ENCODE measurements at places on chromosomes 6 and 20.
A peak's percentile ranks its signal among the peaks of the same experiment; 100 is the strongest.

- peak; percentile 14 for DNase-seq
Measured at GRCh38 chr6:36676141-36677058, 2.1 kb upstream of the CDKN1A start.

DNA sequence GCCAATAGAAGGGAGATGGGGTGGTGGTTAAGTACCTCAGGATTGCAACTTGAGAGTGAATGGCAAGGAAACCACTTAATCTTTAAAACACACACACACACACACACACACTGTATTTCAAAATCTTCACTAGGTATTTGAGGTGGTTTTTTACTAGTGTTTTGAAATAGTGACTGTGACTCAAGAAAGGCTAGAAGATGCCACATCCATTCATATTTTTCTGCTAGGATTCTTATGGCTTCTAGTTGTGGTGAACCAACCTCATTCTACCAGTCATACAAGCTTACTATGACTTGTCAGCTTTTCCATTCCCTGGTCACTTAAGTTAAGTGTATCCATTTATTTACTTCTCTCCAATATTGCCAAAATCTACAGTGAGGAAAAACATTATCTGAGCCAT, 519.4 kb upstream of the JAG1 start:
- peak; percentile 66 for DNase-seq

- DNase-seq, result no peak
Measured at GRCh38 chr6:124970243-124970642, 8.0 kb downstream of the RNF217 start.

- DNase-seq, result no peak
Measured at GRCh38 chr6:158344534-158344933, 32.3 kb downstream of the TULP4 start.

DNA sequence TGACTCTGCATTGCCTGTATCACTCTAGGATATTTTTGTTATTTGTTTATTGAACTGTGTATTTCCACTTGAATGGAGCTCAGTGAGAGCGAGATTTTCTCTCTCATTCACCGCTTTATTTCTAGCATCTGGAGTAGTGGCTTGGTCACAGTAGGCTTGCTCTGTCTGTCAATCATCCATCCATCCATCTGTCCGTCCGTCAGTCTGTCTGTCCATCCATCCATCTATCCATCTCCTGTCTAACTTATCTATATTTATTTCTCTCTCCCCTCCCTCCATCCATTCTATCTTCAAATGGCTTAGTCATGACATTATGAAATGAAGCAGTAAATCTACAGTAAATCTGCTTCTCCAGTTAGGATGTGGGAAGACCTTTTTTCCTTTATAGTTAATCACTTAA, 94.6 kb downstream of the TIAM2 start:
- DNase-seq, result no peak

DNA sequence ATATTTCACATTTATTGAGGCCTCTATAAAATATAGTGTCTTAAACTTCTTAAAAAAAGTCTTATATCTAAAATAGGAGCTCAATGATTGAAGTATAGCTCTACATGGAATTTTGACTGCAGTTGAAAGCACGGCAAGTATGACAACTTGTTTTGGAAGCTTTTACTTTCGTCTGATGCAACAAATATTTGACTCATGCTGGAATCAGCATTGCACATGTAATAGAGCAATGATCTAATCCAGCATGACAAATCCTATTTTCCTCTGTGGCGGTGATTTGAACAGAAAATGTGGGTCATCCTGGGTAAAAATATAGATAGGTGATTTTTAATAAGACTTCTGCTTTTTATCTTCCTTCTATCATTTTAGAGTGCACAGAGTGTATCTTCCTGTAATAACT, 111.6 kb downstream of the TINAG start:
- no peak for DNase-seq

DNA sequence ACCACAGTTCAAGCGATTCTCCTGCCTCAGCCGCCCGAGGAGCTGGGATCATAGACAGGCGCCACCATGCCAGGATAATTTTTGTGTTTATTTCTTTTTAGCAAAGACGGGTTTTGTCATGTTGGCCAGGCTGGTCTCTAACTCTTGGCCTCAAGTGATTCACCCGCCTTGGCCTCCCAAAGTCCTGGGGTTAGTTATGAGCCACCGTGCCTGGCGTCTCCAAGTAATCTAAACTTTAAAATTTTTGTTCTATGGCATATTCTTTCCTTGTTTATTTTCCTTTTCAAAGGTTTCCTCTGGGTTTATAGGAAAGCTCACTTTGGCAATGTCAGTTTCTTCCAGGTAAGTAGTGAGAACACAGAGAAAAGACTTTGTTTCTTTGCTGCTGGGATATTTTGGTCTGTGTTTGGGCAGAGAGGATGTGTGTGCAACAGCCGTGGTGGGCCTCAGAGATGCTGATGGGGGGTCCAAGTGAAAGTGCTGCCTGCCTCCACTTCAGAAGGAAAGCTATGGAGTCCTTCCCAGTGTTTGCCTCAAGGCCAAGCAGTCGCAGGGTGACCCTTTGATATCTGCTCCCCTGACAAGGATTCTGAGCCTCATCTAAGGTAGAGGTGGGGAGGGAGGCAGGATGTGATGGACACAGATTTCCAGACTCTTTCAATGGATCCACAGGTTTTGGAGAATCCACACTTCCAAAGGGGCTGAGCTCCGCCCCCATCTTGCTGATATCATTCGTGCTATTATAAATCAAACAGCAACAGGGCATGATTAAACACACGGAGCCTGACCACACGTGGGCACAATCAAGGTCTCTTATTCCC, 2.3 kb downstream of the LRP11 start:
- no peak for DNase-seq

GRCh38 chr6:89350281-89350966, 2.1 kb downstream of the UBE2J1 start:
- DNase-seq, result peak; percentile 83

- no peak for DNase-seq
Measured at GRCh38 chr6:52345311-52345710, 16.6 kb upstream of the PAQR8 start.

- DNase-seq, result no peak
Measured at GRCh38 chr6:1313384-1313766, 1.5 kb downstream of the FOXQ1 start.

DNA sequence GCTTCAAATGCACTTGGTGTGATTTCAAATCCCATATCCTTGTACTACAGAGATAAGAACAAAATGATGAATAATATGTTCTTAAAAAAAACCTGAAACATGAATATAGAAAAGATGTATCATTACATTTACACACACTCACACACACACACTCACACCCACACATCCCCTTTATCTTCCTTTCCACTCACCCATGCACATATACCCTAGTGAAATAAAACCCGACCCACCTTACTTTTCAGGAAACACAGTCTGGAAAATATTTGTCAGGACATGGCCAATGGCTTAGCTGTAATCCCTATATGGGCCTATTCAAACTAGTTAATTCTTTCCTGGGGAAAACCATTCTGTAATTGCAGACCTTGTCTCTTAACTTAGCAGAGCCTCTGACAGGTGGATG, 60.8 kb upstream of the EDN1 start:
- no peak for DNase-seq

GRCh38 chr20:38939686-38940085, 13.5 kb downstream of the FAM83D start:
- DNase-seq, result no peak

DNA sequence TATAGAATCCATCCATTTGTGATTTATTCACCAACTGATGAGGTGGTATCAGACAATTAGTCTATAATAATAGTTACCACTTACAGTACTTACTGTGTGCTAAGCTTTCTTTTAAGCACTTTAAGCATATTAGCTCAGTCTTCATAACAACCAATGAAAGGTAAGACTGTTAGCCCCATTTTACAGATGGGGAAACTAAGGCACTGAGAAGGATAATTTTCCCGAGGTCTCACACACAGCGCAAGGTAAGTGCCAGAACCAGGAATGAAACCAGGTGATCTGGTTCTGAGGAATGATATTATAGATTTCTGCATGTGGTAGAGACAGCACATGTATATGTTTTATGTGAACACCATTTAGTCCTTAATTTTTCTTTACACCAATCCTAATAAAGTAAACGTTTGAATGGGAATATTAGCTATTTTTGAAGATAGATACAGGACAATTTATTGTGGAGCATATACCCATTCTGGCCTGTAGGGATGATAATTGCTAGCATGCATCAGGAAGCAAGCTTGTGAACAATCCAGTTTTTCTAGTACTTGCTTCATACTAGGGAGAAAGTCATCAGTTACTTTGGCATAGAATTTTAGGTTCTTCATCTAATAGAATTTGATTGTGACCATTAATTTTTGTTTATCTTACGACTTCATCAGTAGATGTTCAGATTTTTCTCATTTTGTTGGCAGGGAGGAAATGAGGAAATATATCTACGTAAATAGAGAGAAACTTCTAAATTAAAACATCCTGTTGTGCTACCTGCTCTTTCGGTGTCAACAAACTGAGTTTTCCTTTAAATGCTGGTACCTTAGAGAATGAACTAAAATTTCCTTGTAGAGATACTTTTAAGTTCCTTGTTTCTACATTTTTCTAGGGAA, 3.0 kb downstream of the YWHAB start:
- peak; percentile 30 for DNase-seq

DNA sequence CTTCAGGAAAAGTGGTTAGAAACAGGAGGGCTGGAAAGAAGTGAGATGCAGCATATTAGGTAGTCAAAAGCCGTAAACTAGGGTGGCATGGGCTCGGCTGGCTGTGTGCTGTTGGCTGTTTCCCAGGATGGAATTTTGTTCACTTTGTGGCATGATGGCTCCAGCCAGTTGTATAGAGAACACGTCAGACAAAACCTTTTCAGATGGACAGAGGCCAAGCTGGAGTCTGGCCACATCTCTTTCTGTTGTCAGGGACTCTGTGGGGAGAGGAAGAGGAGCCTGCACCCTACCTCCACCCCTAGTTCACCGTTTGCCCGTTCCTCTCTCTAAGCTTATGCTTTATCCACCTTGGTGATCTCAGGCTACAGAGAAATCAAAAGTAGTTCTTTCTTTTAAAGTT, 22.0 kb downstream of the C6orf89 start:
- no peak for DNase-seq

GRCh38 chr6:136166815-136167214, 83.3 kb downstream of the MTFR2 start:
- no peak for DNase-seq

GRCh38 chr6:24245275-24245674, 112.6 kb downstream of the DCDC2 start:
- DNase-seq, result no peak

- peak; percentile 67 for DNase-seq
Measured at GRCh38 chr20:37007898-37008649, 56.6 kb upstream of the SAMHD1 start.

- DNase-seq, result no peak
Measured at GRCh38 chr20:2261046-2261485, 34.7 kb upstream of the TGM3 start.

- no peak for DNase-seq
Measured at GRCh38 chr6:112620812-112621569, 273.9 kb downstream of the RFPL4B start.

DNA sequence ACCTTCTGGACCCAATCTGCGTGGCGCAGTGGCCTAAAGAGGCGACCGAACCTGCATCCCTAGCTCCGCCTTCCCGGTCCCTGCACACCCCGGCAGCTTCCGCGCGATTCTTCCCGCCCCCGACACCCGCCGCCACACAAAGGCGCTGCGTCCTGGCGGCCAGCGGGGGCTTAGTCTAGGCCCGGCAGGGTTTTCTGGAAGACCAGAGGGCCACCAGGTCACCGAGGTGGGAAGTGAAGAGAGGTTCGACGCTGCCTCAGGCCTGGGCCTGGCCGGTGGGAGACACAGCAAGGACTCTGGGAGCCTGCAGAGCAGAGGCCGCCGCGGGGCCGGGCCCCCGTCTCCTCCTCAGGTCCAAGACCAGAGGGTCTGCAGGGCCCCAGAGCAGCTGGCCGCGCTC, 154.9 kb downstream of the OR2B2 start:
- DNase-seq, result no peak

GRCh38 chr6:130470766-130471165, 104.9 kb downstream of the TMEM200A start:
- no peak for DNase-seq

GRCh38 chr6:26385734-26386125, 2.8 kb downstream of the BTN2A2 start:
- DNase-seq, result no peak

DNA sequence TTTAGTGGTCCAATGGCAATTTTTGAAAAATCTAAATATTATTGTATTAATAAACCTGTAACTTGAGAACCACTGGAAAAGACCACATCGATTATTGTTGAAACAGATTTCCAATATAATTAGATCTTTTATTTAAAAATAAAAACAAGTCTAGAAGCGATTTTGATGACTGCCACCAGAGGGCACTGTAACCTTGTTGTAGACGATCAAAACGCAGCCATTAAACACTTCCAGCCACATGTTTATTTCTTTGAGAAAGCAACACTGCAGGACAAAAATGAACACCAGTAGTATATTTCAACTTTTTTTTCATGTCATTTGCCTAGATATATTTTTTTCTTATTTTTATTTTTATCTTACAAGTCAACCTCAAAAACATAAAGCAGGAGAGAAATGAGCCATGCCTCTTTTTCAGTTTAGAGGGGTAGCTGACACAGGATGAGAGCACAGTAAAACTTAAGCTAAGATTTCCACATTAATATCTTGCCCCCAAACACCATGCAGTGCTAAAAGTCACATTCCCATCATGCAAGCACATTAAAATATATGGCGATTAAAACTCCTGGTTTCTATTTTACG, 115.4 kb downstream of the OPRM1 start:
- DNase-seq, result peak; percentile 84

- no peak for DNase-seq
Measured at GRCh38 chr6:21033084-21033483, 498.8 kb downstream of the CDKAL1 start.

GRCh38 chr20:15951658-15952057, 621.6 kb downstream of the KIF16B start:
- DNase-seq, result no peak

GRCh38 chr6:90097356-90097755, 199.3 kb downstream of the BACH2 start:
- DNase-seq, result no peak

DNA sequence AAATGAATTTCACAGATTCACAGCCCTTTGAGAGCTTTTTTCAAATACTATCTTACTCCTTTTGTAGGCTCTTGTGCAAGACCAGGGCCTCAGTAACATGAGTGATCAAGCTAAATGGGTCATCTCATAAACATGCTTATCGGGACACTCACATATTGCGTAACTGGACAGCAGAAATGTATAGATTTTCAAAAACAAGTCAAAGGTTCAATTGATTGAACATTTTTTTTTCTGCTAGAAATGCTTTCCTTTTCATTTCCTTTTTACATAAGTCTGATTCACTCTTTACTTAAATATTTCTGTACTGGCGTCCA, 8.7 kb upstream of the SALL4 start:
- no peak for DNase-seq

- DNase-seq, result no peak
Measured at GRCh38 chr6:32370505-32370904, 1.2 kb downstream of the TSBP1 start.

GRCh38 chr20:59235226-59235625, 65.2 kb upstream of the EDN3 start:
- no peak for DNase-seq
